ENCODE measurements at places on chromosomes 1 and 21.
A peak's percentile ranks its signal among the peaks of the same experiment; 100 is the strongest.

DNA sequence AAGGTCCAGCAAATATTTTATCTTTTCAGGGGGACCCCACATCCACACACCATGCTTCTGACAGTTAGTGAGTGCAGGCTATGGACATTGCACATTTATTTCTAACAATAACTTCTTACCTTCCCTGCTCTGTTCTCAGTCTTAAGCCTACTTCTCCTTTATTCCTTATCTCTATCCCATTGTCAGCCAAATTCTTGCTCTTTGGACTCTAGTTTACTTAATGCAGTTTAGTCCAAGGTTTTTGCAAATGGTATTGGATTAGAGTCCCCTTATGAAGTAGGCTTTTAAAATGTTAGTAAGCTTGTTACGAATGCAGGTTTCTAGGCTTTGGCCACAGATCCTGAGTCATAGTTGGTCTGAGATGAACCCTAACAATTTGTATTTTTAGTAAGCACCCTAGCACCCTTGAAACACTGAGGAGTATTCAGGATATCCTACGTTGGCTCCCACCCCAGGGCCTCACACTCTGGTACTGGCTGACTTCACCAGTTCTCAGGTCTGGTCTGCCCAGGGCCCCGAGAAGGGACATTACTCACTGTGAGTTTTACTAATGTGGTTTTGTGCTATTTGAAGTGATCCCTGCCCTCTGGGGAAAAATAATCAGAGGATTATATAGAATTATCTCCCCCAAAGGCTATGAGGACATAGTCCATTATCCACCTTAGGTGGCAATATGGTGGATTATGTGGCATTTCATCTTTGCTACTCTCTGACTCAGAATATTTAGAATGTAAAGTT lies 239.5 kb downstream of the TGFB2 start:
- no peak for DNase-seq

- DNase-seq: no peak
Measured at GRCh38 chr1:236720611-236721010, 34.3 kb downstream of the ACTN2 start.

- DNase-seq: no peak
Measured at GRCh38 chr1:91226741-91227140, 177.9 kb downstream of the HFM1 start.

DNA sequence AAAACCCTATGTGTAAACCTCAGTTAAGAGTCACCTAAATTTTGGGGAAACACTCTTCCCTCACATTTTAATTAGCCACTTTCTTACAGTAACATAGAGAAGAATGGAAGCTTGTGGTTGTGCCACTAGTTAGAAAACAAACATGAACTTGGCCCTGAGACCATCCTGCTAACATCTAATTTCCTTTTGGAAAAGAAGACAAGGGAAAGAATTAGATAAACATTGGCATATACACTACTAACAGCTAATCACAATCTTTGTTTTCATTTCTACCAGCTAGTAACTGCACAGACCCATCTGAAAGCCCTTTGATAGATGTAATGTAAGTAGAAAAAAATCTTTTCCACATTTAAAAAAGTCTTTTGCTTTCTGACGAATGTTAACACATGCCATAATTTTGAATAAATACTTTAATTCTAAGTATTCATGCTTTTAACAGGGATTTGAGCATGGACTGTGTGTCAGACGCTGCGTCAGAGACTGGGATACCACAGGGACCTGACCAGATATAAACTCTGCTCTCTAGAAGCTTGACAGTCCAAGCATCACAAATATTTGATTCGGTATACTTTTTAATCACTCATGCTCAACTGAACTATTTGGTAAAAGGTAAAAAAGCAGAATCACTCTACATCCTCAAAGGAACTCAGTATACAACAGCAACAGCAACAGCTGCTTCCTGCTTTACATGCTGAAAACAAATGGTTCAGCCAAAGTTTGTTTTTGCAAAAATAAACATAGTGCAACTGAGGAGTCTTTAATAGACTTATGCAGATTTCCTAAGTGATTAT lies 30.2 kb downstream of the DPH5 start:
- DNase-seq: no peak

DNA sequence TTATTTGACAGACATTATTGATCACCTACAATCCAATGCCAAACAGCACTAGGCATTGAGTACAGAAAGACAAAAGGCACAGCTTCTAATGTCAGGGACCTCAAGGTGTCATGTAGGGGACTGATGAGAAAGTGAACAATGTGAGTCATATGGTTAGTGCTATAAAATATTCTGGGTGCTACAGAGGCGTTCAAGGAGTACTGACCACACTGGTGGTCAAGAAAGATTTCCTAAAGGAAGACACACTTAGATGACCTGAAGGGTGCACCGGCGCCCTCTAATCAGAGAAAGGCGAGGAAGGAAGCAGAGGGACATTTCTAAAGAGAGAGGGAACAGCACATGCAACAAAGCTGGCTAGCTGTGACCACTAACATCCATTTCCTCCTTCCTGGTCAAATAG lies 64.9 kb upstream of the F3 start:
- no peak for DNase-seq

- DNase-seq: no peak
Measured at GRCh38 chr1:154935749-154936554, 567 bp downstream of the PMVK start.

DNA sequence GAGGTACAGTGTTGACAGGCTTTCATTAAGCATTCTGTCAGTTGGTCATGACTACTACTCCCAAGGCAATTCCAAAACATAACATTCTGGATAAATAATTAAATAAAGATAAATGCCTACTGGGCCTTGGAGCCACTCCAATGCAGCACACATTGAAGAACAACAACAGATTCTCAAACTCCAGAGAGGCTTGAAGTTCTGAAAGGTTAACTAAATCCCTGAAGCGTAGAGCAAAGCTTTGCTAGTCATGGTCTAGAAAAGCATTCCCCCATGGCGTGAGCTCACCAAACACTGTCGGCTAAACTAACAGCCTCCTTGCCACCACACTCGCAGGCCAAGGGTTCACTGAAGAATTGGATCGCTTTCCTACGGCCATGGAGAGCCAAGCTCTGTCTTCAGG lies 268.0 kb downstream of the ATG4C start:
- DNase-seq: no peak

DNA sequence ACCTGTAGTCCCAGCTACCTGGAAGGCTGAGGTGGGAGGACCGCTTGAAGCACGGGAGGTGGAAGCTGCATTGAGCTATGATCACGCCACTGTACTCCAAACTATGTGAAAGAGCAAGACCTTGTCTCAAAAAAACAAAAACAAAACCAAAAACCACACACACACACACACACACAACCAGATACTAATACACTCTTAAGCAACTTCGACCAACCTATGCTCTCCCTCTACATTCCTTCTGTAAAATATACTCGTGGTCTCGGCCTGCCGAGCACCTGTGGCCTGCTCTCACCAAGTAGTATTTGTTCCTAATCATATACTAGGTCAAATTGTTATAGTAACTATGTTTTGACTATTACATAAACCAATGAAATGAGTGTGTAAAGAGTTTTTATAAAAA lies 13.5 kb upstream of the SYT2 start:
- no peak for DNase-seq

GRCh38 chr1:32334864-32335534 lies 1.0 kb downstream of the MARCKSL1 start:
- peak; percentile 75 for DNase-seq

DNA sequence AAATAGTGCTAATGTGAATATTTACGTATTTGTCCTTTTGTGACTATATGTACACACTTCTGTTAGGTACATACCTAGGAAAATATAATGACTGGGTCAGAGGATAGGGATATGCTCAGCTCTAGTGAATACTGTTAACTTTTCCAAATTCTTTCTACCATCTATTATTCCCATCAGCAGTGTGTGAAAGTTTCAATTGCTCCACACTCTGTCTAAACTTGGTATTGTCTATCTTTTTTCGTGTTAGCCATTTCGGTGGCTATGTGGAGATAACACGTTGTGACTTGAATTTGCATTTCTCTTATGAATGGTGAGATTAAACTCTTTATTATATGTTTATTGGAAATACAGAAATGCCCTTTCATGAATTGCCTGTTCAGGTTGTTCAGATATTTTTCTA lies 22.7 kb upstream of the LELP1 start:
- no peak for DNase-seq

DNA sequence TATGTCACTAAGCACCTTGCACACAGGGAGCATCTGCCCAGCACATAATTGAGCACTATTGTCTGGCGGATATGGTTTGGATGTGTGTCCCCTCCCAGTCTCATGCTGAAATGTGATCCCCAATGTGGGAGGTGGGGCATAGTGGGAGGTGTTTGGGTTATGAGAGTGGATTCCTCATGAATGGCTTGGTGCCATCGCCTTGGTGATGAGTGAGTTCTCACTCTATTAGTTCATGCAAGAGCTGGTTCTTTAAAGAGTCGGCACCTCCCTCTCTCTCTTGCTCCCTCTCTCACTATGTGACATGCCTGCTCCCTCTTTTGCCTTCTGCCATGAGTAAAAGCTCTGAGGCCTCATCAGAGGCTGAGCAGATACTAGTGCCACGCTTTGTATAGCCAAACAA lies 9.5 kb downstream of the CTSK start:
- DNase-seq: no peak

DNA sequence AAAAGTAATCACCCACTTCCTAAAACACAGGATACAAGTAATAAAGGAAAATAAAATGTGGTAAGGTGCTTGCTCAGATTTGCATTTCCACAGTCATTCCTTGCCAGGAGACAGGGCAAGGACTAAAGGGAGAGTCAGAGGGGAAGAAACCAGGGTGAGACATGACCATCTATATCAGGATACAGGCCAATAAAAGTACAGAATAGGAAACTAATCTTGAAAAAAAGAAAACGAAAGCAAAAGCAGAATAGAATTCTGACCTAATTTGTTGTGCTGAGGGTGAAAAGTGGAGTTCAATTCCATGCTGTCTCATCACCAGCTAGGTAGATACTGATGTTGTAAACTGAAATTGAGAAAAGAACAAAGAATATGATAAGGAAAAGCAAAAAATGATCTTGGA lies 27.3 kb downstream of the JMJD4 start:
- DNase-seq: no peak

DNA sequence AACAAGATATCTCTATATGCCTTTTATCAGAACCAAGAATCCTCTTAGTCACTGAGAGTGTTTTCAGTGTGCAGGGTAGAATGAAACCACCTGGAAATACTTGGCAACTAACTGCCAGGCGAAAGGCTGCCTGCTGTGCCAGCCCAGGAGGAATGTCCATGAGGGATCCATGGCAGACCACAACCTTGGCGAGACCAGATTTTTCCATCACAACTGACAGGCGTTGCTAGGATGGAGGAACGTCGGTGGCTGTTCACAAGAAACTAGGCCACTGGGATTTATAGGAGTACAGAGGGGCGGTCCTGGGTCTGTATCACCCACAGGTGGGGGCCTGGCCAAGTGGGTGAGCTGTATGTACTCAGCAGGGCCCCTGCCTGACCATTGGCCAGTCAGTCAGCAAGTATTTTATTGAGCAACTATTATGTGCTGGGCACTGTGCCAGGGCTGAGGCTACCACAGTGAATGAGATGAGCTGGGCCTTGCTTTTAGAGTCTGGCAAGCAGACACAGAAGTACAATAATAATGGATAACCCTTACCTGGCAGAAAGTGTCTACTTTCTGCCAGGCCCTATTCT lies 199.4 kb downstream of the FOXD2 start:
- DNase-seq: no peak

DNA sequence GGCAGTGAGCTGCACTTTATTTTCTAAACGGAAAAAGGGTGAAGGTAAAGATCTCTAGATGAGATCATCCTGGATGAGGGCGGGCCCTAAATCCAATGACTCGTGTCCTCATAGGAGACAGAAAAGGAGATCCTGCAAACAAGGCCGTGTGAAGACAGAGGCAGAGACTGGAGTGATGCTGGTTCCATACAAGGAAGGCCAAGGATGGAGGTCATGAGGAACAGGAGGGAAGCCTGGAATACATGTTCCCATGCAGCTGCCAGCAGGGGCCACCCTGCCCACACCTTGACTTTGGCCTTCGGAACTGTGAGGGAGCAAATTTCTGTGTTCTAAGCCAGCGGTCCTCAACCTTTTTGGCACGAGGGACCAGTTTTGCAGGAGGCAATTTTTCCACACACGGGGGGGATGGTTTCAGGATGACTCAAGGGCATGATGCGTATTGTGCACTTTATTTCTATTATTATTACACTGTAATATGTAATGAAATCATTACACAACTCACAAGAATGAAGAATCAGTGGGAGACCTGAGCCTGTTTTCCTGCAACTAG lies 94.3 kb downstream of the PSMG1 start:
- no peak for DNase-seq

DNA sequence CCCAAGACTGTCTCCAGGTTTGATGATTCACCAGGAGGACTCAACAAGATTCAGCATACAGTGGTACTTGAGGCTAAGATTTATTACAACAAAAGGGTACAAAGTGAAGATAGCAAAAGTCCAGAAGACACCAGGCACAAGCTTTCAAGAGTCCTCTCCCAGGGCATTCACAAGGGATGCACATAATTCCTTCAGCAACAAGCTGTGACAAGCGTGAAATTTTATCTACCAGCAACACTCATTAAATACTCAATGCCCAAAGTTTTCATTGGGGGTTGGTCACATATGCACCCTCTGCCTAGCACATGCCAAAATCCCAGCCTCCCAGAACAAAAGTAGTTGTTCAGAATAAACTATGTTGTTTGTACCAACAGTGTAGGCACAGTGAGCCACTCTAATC lies 62.3 kb downstream of the PRKACB start:
- DNase-seq: no peak

- no peak for DNase-seq
Measured at GRCh38 chr1:18246543-18246942, 138.9 kb downstream of the IGSF21 start.

DNA sequence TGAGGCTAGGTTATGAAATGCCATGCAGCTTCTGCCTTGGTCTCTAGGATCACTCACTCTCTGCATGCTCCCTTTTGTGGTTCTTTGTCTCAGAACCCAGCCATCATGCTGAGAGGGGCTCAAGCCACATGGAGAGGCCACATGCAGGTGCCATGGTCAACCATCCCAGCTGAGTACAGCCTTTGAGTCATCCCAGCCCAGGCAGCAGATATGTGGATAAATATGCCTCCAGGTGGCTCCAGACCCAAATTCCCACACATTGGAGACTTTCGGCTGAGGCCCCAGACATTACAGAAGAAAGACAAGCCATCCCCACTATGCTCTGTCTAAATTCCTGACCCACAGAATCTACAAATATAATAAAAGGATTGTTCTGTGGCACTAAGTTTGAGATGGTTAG lies 102.0 kb downstream of the LHX9 start:
- no peak for DNase-seq

DNA sequence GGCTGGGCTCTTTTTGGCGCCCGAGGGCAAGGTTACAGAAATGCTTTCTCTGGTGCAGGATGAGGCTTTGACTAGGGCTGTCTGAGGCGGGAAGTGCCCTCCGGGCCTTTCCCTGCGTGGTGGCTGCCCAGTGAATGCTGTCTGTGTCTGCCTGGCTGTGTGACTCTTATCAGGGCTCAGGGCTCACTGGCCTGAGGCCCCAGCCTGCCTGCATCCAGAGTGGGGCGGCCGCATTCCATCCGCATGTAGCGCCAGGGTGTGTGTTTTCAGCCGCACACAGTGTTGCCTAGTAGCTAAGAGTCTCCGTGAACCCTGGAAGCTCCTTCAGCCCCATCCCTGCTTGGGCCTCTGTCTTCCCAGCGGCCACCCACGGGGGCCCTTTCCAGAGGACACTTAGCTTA lies 59.1 kb downstream of the FAAP20 start:
- DNase-seq: peak; percentile 51

Measured in ovary (tissue), 10 donors.